Stimulated activated CD4-positive, alpha-beta T cell treated with anti-CD3 and anti-CD28 coated beads, Interleukin-12 subunit alpha, Interleukin-12 subunit beta, amount 100 ng/mL, for 4 hours (primary cell): ENCODE measurements at places on chromosomes 2 and 18.

DNA sequence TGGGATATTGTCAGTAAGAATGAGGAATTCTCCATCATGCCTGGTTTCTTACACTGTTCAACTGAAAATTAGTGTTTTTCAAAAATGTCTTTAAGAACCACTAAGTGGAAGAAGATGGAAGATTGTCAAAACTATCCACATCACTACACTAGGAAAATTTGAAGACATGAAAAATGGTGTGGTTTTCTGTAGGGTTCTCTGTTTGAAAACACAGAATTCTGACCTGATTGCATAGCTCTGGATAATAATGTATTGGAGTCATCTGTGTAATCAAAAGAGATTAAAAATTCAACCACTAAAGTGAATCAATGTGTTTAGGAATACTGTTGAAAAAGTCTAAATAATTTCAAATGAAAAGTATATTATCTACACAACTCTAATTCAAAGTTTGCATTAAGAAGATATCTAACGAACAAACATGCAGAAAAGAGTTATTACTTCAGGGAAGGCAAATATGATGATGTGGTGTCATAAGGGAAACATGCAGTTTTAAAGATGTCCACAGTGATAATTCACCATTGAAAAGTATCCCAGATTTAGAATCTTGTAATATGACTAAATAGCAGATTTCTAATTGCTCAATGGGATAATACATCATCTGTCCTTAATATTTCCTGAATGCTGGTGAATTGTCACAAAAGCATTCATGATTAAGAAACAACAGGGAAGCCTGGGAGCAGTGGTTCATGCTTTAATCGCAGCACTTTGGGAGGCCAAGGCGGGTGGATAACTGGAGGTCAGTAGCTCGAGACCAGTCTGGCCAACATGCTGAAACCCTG is 116.9 kb downstream of the ERBB4 start:
- DNase-seq: no peak

DNA sequence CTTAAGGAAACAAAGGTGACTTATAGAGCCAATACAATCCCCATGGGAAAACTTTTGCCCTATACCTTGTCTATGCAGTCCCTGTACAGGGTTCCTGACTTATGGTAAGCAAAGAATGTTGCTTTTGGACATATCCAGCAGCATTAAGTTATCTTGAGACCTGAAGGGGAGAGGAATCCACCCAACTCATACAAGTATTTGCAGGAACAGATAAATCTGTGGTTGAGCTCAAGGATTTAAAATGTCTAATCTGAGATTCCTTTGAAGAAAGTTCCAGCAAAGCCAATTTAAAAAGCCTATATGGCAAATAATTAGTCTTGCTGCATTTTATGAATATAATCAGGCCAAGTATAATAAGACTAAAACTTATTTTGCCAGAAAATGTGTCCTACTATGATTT is 739.5 kb upstream of the CDH2 start:
- DNase-seq: no peak

- DNase-seq: peak; percentile 54
Observed at GRCh38 chr2:105329561-105330495, at the start of gene TGFBRAP1. TGFBRAP1 (minus strand) TSS chr2:105329735; CDS start chr2:105308301, 21,434 bp downstream.

GRCh38 chr2:64606479-64607363 is 47.0 kb downstream of the SERTAD2 start:
- peak; percentile 67 for DNase-seq

DNA sequence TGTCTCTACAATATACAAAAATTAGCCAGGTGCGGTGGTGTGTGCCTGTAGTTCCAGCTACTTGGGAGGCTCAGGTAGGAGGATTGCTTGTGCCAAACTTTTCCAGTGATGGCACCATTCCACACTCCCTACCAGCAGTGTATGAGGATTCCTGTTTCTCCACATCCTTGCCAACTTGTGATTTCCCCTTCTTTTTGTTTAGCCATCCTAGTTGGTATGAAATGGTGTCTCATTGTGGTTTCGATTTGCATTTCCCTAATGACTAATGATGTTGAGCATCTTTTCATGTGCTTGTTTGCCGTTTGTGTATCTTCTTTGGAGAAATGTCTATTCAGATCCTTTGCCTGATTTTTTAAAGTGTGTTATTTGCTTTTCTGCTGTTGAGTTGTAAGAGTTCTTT is 41.0 kb downstream of the EPB41L5 start:
- DNase-seq: no peak
